Activated CD8-positive, alpha-beta T cell treated with anti-CD3 and anti-CD28 coated beads, Interleukin-2, amount 10 ng/mL, durations not matched to agents 7 days and 5 days (primary cell): ENCODE measurements at places on chromosomes 3 and 15. TPM values are rescaled to one million over a fixed set of nuclear protein-coding genes. Genes with fewer than 3 reads are reported as not detected.

- H3K27me3 ChIP-seq, result no peaks in the 10 kb centered on the region
- peaks cover 14% of the 10 kb centered on the region for H3K4me1 ChIP-seq
- DNase-seq, result no peak
These were observed 1051.8 kb upstream of the CFAP20DC start for GRCh38 chr3:60101621-60102020.

DNA sequence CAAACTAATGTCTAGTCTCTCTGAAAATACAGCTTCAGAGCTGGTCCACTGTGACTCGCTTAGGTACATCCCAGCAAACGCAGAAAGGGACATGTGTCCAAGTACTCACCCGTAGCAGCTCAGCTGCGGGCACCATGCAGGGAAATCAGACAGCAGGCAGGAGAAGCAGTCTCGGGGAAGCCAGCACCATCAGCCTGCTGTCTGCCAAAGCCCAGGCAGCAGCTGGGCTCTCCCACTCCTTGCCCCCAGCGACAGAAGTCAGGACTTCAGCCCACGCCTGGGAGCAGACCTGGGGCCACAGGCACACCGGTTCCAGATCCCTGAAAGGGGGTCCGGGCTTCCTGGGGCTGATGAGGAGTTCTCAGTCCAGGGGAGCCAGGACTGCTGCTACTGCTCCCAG is 34.9 kb downstream of the SEMA5B start:
- no peak overlapping the region for H3K27ac ChIP-seq
- no peaks in the 10 kb centered on the region for H3K36me3 ChIP-seq
- no peak overlapping the region for H3K4me3 ChIP-seq

The RASGRF1 gene
- total RNA-seq, result not detected

- peaks cover 11% of the 10 kb centered on the region for H3K4me1 ChIP-seq
- no peaks in the 10 kb centered on the region for H3K36me3 ChIP-seq
- peaks cover 31% of the 10 kb centered on the region for H3K27me3 ChIP-seq
- H3K27ac ChIP-seq, result no peak overlapping the region
These were observed 171.6 kb downstream of the SV2B start for GRCh38 chr15:91271565-91272153.

The PSTPIP1 gene
- total RNA-seq, result 212 TPM

DNA sequence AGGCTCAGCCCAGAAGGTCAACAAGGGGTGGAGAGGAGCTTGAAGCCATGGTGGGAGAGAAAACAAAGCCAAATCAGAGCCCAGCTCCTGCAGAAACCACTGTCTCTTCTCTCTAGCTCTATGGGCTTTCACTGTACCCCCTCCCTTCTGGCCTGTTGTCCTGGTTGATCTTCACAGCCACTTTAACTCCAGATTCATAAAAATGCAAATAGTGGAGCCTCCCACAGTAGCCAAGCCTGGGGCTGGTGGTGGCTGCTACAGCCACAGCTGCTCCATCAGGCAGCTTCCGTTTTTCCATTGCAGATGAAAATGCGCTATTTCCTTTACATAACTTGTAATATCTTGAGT is 20.7 kb upstream of the CAV3 start:
- H3K27me3 ChIP-seq, result no peaks in the 10 kb centered on the region
- DNase-seq, result no peak
- no peak overlapping the region for H3K27ac ChIP-seq

DNA sequence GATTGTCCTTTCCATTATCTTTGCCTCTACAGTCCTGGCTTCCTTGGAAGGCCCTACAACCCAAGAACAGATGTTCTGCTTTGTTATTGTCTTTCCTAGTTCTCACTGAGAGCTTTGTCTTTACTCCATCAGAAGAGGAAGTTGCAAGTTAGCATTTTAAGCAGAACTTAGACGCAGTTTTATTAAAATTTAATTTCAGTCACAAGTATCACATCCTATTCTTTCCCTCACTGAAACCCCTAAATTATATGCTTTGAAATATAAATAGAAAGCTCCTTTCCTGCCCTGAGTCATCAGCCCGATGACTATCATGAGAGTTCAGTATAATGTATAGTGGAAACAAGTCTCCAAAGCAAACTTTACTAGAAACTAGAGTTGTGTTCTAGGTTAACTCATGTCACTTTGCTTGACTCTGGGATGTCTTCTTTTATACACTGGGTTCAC is 291.2 kb upstream of the RBMS3 start:
- H3K4me1 ChIP-seq, result no peaks in the 10 kb centered on the region
- no peaks in the 10 kb centered on the region for H3K27me3 ChIP-seq
- no peak overlapping the region for H3K4me3 ChIP-seq

DNA sequence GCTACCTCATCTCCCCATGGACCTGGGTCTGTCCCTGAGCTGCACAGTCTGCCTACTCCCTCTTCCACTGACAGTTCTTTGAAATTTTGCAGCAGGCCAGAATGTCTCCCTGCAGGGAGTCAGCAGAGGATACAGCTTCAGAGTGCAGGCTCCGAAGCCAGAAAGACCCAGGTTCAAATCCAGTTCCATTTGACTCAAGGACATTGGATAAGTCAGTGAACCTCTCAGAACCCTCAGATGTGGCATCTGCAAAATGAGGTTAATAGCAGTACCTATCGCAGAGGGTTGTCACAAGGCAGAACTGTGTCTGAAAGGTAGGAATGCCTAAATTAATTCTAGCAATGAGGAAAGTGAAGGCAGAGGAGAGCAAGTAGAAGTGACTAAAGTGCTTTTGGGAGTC is 244.4 kb upstream of the TRIM42 start:
- no peak overlapping the region for H3K4me3 ChIP-seq
- DNase-seq, result no peak
- no peaks in the 10 kb centered on the region for H3K4me1 ChIP-seq
- peaks cover 2% of the 10 kb centered on the region for H3K27me3 ChIP-seq
- no peak overlapping the region for H3K27ac ChIP-seq

- H3K27ac ChIP-seq, result no peak overlapping the region
- H3K4me3 ChIP-seq, result no peak overlapping the region
- no peaks in the 10 kb centered on the region for H3K4me1 ChIP-seq
- H3K27me3 ChIP-seq, result peaks cover 23% of the 10 kb centered on the region
- DNase-seq, result no peak
These were observed 20.4 kb downstream of the PLXND1 start for GRCh38 chr3:129585949-129586657.

DNA sequence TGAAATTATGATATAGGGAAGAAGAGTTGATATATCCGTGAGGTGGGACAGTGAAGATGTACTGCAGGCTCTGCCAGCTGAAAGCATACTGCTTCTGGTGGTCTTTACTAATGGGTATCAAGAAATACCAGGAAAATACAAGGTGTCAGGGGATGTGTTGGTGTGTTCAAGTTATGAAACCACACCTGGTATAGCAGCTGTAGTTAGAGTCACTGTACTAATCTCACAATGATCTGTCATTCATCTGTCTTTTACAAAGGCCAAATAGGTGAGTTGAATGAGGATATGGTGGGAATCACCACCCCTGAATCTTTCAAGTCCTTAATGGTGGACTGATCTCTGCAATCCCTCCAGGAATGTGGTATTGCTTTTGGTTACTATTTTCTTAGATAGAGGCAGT is 152.7 kb downstream of the NFKBIZ start:
- no peaks in the 10 kb centered on the region for H3K27me3 ChIP-seq
- H3K27ac ChIP-seq, result no peak overlapping the region
- no peaks in the 10 kb centered on the region for H3K36me3 ChIP-seq
